ENCODE measurements at places on chromosomes 11 and 22.

DNA sequence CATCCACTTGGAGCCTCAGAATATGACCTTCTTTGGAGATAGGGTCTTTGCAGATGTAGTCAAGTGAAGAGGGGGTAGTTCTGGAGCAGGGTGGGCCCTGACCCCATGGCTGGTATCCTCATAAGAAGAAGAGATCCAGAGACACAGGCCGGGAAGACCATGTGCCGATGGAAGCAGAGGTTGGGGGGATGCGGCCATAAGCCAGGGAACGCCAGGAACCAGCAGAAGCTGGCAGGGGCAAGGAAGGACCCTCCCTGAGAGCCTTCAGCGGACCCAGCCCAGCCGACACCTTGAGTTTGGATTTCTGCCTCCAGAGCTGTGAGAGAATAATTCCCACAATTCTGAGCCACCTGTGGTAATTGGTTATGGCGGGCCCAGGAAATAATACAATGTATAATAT is 26.1 kb upstream of the SMIM38 start:
- DNase-seq: no peak

GRCh38 chr11:112797648-112798293 is 163.4 kb upstream of the NCAM1 start:
- DNase-seq: no peak

- DNase-seq: no peak
Measured at GRCh38 chr11:8100158-8100557, 19.1 kb downstream of the TUB start.

- no peak for DNase-seq
Measured at GRCh38 chr11:8907116-8907515, 3.9 kb upstream of the AKIP1 start.

DNA sequence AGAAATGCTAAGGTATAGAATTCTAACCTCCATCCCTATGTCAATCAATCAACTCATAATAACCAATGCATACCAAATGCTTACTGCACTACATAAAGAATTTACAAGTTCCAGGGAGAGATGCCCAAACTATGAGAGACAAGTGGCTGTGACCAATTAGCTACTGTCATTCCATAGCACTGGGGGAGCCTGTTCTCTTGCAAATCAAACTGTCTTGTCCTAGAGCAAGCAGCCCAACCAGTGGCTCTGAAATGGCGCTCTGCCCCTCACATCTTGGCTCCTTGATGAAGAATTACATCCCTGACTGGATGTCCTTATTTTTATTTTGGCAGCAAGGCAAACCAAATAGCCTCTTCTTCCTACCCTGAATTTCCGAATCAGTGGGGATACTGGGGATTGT is 272.4 kb upstream of the SYN3 start:
- DNase-seq: no peak

DNA sequence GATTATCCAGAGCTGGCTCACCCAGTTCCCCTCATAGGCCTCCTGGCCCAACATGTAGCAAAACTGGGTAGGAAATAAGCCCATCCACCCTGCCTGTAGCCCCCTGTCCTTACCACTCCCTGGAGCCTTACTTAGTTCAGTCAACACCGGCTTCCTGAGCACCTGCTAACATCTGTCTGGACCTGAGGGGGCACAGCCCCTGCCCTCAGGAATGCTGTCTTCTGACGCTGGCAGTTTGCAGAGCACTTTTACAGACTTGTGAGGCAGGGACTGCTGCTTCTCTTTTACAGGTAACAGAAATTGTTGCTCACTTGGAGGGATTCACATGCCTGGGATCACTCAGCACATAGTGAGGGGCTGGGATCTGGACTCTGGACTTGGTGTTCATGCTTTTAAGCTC is 152.0 kb upstream of the TBCEL start:
- DNase-seq: no peak

DNA sequence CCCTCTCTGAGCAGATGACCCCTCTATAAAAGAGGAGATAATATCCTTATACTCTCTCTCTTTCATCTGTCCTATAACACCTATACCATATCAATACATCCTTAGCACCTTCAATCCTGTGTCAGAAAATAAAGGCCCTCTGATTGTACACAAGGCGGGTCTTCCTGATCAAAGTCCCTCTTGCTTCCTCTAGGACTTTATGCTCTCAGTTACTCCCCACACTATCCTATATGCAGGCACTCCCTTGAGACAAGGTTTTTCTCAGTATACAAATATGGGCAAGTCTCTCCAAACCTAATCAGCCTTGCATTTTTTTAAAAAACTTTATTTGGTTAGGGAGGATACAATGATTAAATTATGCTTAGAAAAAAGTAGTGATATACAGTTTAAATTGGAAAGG is 17.3 kb upstream of the HORMAD2 start:
- no peak for DNase-seq
